ENCODE measurements at places on chromosomes 3 and 15.

DNA sequence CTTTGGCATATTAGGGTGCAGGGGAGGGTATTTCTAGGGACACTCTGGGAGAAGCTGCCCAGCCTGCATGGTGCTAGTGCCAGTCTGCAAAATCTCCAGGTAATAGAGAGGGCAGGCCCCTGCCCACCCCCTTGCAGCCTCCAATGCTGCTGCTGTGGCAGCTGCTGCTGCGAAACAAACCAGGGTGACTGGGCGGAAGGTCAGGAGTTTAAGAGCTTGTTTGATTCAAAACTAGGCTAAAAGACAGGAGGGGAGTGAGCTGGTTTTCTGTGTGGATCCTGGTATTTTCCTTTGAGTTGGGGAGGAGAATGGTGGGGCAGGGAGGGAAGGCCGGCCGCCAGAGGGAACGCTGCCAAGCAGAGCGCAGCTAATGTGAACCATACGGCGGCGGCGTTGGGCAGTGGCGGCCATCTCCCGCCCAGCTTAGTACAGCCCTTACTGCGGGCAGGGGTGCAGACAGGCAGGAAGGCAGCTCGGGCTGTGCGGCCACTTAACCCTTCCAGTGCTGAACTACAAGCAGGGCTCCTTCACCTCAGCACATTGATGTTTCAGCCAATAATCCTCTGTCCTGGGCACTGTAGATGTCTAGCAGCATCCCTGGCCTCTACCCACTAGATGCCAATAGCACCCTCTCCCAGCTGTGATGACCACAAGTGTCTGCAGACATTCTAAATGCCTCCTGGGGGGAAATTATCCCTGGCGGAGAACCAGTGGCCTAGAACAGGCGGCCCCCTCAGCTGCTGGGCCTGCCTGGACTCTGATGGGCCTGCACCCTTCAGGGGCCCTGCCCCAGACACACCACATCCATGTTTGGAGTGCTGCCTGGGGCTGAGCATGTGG, 125.7 kb downstream of the EEFSEC start:
- peak; percentile 74 for DNase-seq

DNA sequence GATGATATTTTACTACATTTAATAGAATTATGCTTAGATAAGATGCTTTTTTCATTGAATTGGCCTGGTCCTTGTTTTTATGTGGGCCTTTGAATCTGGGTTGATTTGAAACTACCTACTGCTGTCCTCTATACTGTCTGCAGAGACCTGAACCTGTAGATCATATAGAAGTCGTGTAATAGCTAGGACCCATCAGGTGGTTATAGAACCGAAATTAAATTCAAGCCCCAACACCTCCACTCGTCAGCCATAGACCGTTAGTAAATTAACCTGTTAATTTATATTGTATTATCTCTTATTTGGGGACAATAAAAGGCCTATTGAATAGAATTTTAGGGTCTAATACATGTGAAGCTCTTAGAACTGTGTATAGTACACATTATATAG, 108.4 kb downstream of the MBNL1 start:
- no peak for DNase-seq

- no peak for DNase-seq
Measured at GRCh38 chr3:10556312-10556711, 50.9 kb upstream of the ATP2B2 start.

DNA sequence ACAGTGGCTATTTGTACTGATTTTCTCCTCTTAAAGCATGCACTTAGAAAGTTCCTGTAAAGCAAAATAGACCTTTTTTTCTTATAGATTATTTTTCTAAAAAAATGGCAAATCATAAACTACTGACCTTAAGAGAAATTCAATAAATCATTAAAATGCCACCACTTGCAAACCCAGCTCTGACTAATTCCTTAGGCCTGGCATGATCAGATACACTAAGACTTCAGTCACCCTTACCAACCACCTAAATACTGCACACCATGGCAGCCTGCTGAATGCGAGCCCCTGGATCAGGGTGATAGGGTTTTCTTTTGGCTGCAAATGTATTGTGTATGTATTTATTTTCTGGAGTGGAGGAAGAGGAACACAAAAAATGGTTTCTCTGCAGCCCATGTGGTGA, 370.6 kb upstream of the TBL1XR1 start:
- no peak for DNase-seq
